ENCODE measurements at places on chromosomes 13 and 19.
A peak's percentile ranks its signal among the peaks of the same experiment; 100 is the strongest.

DNA sequence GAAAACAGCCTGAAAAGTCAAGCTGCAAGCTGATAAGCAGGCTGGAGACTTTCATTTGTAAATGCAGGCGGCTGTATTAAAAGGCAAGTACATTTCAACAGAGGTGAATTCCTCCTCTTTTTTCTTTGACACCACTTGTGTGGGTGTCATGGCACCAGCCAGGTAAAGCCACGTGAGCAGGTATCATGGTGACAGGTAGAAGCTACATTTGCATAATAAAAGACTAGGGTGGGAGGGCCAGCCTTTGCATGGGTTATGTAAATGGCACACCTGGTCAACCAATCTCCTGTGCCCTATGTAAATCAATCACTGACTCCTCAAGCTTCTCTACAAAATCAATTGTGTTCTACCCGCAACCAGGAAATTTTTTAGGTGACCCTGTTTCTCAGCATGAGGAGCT lies 68.2 kb downstream of the ZNF100 start:
- DNase-seq = no peak

- peak; percentile 37 for DNase-seq
Observed at GRCh38 chr19:44401139-44402115, at the start of gene ZNF285. Gene ZNF285, minus strand, starts transcription at chr19:44401608. Its CDS starts 4,395 bp downstream, at chr19:44397213.

DNA sequence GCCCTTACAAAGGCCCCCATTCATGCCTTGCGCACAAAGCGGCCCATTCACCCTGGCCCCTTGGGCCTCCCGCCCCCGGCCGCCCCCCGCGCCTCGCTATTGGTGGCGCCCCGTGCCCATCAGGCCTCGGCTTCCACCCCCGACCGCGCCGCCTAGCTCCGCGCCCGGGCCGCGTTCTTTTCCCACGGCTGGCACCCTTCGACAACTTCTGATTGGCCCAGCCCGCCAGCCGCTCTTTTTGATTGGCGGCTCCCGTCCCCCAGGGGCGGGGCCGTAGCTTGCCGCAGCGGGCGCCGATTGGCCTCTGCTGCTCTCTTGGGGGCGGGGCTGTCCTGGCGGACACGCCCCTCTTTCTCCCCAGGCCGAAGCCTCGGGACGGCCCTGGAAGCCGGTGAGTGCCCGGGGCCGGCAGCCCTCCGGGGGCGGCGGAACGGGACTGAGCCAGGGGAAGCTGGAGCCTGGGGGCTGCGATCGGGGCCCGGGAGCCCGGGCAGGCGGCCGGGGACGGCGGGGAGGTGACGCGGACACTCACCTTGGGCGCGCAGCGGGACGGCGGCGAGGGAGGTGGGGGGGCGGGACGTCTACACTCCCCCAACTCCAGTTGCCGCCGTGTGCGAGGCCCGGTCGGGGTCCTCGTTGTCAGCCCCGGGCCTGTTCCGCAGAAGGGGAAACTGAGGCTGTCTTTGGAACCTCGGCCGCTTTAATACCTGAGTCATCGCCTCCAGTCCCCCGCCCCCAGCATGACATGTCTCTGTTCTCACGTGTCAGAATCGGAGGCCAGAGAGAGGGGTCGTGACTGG lies at the start of gene MYH14:
Gene MYH14 (plus strand): TSS at position 342 of the 800 bp plus-strand sequence. CDS start 6,744 bp downstream, outside the sequence.
- DNase-seq = no peak

- no peak for DNase-seq
Observed at GRCh38 chr19:40332669-40333068, 15.5 kb downstream of the C19orf47 start.

DNA sequence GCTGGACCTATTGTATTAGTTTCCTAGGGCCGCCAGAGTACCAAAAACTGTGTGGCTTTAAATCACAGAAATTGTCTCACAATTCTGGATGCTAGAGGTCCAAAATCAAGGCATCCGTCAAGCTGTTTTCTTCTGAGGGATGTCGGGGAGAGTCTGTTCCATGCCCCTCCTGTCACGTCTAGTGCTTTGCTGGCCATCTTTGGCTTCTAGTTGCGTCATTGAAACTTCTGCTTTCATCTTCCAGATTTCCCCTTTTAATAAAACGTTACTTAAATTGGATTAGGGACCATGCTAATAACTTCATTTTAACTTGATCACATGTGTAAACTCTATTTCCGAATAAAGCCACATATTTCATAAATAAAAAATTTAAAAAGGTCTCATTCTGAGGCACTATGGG lies 47.5 kb downstream of the TRPM4 start:
- no peak for DNase-seq

DNA sequence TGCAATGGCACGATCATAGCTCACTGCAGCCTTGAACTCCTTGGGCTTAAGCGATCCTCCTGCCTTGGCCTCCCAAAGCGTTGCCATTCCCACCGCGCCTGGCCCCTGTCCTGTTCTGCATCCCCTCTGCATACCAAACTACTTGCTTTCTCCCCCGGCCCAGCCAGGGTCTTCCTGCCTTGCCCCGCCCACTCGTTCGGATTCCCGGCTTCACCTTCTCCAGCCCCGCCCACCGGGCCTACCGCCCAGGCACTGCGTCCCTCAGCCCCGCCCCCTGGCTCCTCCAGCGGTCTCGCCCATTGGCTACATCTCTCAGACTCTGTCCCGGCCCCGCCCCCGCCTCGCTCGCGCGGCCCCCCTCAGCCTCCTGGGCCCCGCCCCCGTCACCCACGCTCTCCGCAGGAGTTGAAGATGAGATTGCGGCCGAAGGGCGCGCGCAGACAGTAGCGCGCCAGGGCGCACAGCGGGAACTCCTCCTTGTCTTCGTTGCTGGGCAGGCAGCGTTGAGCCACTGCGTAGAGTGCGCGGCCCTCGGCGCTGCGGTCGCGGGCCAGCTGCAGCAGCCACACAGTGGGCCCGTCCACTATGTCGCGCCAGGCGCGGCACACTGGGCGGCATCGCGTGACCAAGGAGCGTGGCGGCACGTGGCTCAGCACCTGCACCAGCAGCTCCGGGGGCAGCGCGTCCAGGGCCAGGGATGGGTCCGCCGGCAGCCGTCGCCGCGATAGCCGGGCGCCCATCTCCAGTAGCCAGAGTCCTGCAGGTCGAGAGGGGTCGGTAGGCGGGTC lies 19.0 kb downstream of the MRPS12 start:
- peak; percentile 68 for DNase-seq

GRCh38 chr13:67023130-67023876 lies 206.8 kb downstream of the PCDH9 start:
- no peak for DNase-seq

GRCh38 chr19:926589-927350 lies 935 bp downstream of the ARID3A start:
- no peak for DNase-seq

GRCh38 chr19:38709119-38709518 lies 35.2 kb downstream of the CAPN12 start:
- DNase-seq = no peak

DNA sequence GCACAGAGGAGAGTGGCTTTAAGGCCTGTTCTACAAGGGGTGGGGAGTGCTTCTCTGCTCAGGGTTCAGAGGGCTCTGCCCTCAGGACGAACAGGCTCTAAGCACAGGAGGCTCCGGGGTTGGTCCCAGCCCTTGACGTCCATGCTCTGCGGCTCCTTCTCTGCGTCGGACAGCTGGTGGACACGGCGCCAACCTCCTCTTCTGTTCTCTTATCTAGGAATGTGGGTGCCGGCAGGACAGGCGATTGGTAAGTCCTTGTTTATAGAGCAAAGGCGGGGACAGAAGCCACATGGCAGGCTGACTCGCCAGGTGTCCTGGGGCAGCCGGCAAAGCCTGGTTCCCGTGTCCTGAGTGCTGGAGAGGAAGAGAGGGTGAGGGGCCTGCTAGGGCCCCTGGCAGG lies 8.4 kb upstream of the RPS15 start:
- DNase-seq = no peak

- DNase-seq = no peak
Observed at GRCh38 chr13:50457415-50458393, 385.8 kb downstream of the DLEU7 start.
